NCI-H1930 (cell line): ENCODE measurements at places on chromosomes 6 and 20.

- no peak for DNase-seq
These were observed 318.0 kb upstream of the PTCHD4 start for GRCh38 chr6:48429021-48429420.

- no peak for DNase-seq
These were observed 31.7 kb downstream of the THEMIS start for GRCh38 chr6:127869183-127869582.

DNA sequence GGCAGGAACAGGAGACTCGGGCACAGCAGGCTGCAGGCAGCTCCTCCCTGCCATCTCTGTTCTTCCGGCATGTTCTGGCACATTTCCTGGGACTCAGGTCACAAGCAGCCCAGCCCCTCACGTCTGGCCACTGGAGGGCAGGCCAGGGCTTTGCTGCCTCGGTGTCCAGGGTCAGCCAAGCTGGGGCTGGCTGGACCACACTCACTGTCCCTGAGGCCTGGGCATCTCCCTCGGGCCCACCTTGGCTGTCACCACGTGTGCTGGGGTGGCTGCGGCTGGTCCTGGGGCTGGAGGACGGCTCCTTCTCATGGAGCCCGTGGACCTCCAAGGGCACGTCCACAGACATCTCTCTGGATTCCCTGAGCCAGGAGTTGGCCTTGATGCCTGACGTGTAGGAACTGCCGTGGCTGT is 18.5 kb downstream of the FRMD1 start:
- peak; percentile 2 for DNase-seq

GRCh38 chr20:64116541-64117431 is 9.4 kb upstream of the NPBWR2 start:
- DNase-seq, result no peak

GRCh38 chr6:107409942-107410341 is 49.4 kb downstream of the PDSS2 start:
- no peak for DNase-seq

DNA sequence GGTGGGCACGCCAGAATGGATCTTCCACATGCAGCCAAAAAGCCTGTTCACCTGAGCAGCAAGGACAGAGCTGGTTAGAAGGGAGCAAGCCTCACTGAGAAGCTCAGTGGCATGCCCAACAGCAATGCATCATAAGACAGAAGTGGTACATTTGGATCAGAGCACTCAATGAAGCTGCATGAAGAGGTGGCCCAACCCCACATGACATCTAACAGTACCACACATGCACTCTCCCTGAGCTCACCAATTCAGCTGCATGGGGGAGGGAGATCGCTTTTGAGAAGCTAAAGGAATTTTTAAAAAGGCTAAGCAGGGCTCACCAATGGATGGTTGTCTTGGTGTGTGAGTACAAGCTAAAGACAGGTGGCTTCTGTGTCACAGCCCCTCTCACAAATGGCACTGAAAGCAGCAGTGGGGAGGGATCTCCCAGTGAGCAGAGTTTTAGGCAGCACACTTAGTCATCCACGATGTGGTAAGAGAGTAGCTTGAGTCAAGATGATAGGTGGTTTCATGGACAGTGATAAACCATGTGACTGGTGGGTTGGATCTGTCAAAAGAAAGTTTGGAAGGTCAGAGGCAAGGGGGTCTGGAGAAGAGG is 166.6 kb upstream of the TAB2 start:
- DNase-seq, result no peak

- DNase-seq, result no peak
These were observed 14.3 kb upstream of the MRAP2 start for GRCh38 chr6:84019141-84019841.

DNA sequence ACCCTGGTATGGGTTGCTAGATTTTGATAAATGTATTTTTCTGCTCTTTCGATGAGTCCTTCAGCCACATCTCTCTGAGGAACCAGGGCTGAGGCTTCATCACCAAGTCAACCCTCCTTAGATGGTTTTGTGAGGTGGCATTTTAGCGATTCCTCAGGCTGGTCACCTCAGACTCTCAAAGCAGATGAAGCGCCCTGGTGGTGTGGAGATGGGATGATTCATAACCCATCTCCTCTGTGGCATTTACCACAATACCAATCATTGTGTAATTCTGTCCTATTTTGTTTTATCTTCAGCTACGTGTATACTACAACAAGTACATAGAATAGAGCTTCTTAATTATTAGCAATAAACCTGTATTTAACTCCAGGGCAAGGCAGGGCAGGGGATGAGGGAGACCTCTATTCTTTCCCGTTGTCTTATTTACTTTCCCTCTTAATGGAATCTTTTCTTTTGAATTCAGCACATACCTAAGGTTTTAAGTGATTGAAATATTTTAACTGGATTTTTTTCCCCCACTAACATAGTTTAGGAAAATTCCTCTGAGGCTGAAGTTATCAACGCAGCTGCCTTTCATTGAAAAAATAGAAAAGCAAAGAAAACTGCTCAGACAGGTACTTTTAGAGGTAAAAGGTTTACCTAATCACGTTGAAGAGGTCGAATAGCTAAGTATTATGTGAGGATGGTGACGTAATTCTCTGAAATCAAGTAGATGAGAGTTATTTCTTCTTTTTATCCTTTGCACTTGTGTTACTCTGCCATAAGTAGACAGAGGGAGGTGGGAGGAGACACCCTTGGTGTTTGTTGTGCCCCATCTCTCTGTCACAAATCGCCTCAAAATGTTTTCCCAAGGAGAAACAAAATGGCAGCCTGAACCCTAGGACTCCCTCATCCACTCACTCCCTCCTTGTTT is 57.4 kb upstream of the EDN3 start:
- no peak for DNase-seq

GRCh38 chr6:133827766-133828165 is 61.1 kb upstream of the TCF21 start:
- DNase-seq, result no peak

- no peak for DNase-seq
These were observed 1.5 kb downstream of the SLC9A8 start for GRCh38 chr20:49814057-49814694.

DNA sequence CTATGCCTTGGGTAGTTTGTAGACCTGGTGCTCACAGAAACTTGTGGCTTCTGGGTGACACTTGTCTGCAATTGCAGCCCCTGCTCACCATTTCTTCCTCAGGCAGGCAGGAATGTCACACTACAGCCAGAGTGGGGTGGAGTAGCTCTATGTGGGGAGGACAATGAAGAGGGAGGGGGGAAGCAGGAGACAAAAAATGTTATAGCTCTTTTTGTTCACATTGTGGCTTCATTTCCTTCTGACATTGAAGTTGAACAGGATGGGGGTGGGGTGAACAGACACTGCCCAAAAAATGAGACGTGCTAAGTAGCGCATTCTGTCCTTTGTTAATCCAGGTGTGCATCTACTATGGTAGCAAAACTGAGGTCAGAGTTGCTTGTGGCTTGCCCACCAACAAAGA is at the start of gene THEMIS:
Gene THEMIS (minus strand): TSS at position 124 of the 400 bp plus-strand sequence. CDS start 126 bp downstream, outside the sequence.
- no peak for DNase-seq

- no peak for DNase-seq
These were observed 73.1 kb downstream of the DNAAF9 start for GRCh38 chr20:3334156-3334943.

- DNase-seq, result peak; percentile 14
These were observed 88.0 kb downstream of the FAM217A start for GRCh38 chr6:3990692-3991491.

DNA sequence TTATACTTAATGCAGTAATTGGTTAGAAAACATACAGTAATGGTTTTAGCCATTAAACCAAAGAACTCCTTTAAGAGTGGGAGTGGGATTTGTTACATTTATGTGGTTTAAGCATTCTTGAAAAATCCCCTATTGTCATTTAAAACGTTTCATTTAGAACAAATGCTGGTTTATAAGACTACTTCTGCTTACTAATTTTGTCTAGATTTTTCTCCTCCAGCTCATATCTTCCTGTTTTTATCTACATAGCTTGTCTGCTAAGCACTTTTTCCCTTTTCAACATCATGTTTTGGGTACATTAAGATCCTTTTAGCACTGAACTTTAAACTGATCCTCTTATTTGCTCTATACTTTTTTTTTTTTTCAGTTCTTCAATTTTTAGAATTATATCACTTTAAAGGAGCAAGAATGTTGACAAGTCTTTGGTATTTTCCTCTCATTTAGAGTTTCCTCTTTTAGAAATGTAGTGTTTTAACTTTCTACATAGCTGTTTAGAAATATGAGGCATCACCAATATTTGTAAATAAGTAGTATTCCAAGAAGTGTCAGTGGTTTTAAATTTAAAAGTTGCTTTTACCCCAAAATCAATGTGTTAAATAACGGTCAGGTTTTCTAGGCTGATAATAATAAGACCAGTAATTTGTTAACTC is 80.9 kb downstream of the SESN1 start:
- no peak for DNase-seq

GRCh38 chr6:152301021-152301764 is 336.0 kb downstream of the SYNE1 start:
- DNase-seq, result no peak

DNA sequence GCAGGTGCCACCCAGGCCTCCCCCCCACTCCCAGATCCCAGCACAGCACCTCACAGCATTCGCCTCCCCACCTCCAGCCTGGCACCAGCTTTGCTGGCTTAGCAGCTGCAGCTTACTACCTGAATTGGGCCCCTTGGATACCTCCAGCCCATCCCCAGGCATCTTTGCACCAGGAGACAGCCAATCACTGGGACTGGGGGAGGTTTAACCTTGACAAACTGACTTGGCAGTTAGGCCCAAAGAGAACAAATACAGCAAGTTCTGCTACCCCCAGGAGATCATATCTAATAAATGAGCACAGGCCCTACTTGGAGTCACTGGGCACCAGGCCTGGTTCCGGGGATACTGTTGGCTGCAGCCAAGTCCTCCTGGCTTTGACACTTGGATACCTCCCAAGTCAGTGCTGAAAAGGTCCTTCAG is 8.8 kb downstream of the PDRG1 start:
- DNase-seq, result no peak

- no peak for DNase-seq
These were observed 325.2 kb upstream of the NT5E start for GRCh38 chr6:85124472-85125354.

GRCh38 chr6:5208471-5208971 is 52.2 kb downstream of the LYRM4 start:
- DNase-seq, result no peak

DNA sequence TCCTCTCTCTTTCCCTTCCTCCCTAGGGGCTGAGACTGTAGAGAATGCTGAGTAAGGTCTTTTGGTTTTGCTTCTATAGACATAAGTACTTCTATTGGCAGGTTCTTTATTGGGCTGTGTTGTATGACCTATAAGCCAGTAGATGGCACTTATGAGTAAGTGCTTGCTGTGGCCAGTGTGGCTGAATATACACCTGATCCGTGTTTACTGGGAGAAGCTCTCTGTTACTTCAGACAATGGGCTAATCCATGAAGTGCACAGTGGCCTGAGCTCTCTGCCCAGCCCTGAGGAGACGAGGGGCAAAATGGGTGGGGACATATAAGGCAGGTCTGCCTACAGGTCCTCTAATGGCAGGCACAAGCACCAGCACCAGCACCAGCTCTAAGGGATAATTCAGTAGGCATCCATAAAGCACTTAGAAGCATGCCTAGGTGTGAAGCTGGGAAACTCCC is 610.3 kb downstream of the RNF144B start:
- DNase-seq, result no peak

GRCh38 chr6:168368936-168369335 is 49.4 kb upstream of the DACT2 start:
- no peak for DNase-seq

DNA sequence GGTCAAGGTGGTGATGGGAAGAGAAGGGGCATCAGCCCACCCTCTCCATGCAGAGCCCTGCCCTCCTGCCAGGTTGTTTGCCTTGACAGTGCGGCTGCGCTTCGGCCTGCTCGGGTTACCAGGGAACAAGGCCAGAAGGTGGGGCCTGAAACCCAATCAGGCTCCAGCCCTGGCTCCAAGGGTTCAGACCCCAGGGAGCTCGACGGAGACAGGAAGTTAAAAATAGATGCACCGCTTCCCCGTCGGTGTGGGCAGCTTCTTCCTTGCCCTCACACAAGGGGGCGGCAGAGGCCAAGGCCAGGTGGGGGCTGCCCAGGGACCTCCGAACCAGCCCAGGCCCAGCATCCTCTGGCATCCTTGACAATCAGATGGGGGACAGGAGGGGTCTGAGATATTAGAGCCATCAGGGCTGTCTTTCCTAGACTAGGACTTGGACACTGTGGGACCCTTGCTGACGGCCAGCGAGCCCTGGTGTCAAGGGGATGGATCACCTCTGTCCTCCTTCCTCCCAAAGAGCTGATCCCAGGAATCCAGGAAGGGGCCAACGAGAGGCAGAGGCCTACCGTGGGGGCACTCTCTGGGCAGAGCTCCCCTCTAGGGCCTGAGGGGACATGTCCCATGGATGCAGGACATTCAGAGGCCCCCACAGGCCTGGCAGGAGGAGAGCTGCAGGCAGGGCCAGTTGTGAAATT is 65.2 kb downstream of the RIPOR3 start:
- peak; percentile 31 for DNase-seq

DNA sequence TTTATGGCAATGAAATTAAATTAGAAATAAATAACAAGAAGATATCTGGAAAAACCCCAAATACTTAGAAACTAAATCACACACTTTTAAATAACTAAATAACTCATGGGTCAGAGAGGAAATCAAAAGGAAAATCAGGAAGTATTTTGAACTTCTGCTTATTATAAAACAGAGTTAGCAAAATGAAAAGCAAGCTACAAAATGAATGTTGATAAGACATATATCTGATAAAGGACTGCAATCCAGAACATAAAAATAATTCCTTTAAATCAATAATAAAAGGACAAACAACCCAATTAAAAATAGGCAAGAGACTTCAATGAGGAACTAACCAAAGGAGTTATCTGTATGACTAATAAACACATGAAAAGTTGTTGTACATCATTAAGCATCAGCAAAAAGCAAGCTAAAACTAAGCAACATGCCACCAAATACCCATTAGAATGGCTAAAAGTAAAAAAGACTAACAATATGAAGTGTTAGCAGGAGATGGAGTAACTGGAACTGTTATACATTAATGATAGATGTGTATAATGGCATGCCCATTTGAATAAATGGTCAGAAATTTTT is 38.9 kb upstream of the STMND1 start:
- no peak for DNase-seq

GRCh38 chr6:167699141-167699931 is 127.4 kb upstream of the AFDN start:
- no peak for DNase-seq

- peak; percentile 15 for DNase-seq
These were observed 176.0 kb downstream of the MRPL14 start for GRCh38 chr6:43951063-43951755.

DNA sequence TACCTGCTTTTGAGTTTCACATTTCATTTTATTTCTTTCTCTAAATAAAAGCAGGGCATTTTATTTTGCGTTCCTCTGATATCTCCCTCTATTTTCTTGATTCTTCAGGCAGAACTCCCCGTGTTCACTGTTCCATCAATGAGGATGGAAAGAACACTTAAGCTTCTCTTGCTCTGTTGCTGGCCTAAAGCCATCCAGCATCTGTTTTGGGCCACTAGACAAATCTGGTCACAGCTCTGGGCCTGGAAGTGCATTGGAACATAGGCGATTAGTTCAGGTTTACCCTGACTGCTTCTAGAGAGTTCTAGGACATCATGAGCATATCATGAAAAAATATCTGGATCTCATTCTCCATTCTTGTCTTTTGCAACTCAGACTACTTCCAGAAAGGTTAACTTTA is 611.2 kb downstream of the UTRN start:
- no peak for DNase-seq

GRCh38 chr20:41984031-41984430 is 365.9 kb upstream of the CHD6 start:
- no peak for DNase-seq

- DNase-seq, result no peak
These were observed 14.3 kb upstream of the MAP1LC3A start for GRCh38 chr20:34544109-34544796.
